ENCODE measurements at places on chromosomes 11 and 22.
A peak's percentile ranks its signal among the peaks of the same experiment; 100 is the strongest.

GRCh38 chr22:37505989-37506388 is 13.2 kb downstream of the CARD10 start:
- no peak for DNase-seq

DNA sequence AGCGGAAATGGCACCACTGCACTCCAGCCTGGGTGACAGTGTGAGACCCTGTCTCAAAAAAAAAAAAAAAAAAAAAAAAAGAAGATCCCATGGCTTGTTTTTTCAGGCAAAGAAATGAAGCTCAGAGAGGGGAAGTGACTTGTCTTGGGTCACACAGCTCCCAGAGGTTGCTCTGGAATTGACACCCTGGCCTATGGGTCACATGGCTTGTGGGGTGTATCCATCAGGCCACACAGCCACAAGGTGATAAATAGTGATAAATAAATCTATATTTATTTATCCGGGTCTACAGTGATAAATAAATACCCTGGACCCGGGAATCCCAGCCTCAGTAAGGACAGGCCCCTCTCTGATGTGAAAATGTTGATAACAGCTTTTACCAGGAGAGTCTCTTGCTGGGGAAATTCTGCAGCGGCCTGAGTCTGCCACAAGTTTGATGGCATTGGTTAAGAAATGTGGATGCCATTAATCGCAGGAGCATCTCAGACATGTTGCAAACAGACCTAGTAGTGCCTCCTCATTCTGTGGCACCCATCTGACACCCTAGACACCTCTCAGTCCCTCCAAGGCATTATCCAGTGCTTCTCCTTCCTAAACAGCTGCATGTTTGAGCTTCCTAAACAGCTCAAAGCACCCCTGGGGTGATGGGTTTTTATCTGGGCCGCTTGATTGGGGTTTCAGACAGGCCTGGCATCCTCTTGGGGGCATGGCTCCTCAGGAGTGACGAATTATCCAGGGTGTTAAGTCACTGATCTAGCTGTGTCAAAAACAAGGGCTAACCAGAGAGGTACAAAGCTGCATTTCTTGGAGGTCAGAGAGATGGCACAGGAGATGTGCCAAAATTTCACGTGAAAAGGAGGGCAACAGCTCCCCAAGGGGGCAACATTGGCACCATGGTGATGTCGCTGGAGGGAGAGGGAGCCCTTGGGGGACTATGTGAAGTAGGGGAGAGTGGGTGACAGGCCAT is 1.9 kb upstream of the EMID1 start:
- DNase-seq = no peak

DNA sequence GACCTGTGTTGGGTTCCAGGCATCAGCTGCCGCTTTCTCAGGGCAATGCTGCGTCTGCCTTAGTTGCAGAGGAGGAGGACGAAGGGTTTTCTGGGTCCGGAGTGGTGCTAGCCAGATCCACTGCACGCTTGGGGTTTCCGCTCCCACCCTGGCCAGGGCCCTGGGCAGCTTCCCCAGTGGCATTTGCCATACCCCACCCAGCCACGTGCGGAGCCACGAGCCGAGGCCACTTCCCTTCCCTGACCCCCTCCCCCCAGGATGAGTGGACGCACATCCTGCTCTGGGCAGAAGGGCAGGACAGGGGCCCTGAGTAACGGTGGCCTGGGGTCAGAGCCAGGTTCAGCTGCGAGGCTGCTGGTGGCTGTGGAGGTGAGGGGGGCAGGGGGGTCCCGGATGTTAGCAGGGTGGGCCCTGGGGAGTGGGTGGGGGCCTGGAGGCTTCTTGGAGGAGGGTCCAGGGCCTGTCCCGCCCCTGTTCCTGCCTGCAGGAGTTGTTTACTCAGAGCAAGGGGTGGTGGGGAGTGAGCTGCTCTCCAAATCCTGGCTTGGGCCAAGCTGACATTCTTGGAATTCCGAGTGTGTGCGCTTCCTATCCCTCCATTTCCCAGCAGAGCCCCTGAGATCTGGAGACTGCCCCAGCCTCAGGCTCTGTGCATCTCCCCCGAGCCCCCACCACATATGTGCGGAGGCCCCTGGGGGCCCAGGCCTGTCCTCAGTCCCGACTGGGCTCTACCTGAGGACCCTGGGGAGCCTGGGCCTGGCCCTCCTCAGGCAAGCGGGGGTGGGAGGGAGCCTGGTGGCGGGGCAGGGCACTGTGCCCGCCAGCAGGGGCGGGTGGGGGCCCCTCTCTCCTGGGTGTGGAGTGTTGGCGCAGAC is 1.4 kb downstream of the TSPAN4 start:
- peak; percentile 88 for DNase-seq

GRCh38 chr11:98137437-98137836 is 883.3 kb upstream of the CNTN5 start:
- DNase-seq = no peak

DNA sequence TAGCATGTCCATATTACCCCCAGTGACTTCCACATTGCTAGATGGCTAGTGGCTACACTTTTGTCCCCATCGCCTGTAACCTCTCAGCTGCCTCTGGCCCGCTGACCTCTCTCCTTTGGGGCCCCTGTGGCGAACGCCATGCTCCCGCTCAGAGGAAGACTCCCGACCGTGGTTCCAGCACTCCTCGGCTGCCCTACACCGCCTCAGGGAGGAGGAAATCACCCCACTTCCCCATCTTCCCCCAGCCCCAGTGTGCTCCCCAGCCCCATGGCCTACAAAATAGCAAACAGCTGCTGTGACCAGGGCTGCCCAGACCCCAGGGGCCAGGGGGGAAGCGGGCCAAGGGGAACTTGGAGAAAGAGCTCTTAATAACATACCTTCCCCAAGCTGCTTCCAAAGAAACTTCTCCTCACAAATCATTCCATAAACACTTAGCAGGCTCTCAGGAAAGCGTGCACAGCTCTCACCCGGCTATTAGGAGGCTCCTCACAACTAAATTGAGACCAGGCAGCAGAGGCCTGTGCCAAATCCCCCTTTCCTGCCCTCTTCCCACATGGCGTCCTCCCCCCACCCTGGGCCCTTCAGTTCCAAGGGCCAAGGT is 63.5 kb upstream of the WNT11 start:
- DNase-seq = no peak

GRCh38 chr11:62142043-62142375 is 18.2 kb downstream of the INCENP start:
- DNase-seq = no peak

- DNase-seq = no peak
Observed at GRCh38 chr11:10397226-10397987, 57.7 kb upstream of the AMPD3 start.

- no peak for DNase-seq
Observed at GRCh38 chr11:83722392-83723119, 436.4 kb upstream of the CCDC90B start.

- no peak for DNase-seq
Observed at GRCh38 chr11:4441515-4441914, 7.6 kb upstream of the OR52K2 start.

- DNase-seq = no peak
Observed at GRCh38 chr11:44880511-44880910, 70.2 kb downstream of the TP53I11 start.

DNA sequence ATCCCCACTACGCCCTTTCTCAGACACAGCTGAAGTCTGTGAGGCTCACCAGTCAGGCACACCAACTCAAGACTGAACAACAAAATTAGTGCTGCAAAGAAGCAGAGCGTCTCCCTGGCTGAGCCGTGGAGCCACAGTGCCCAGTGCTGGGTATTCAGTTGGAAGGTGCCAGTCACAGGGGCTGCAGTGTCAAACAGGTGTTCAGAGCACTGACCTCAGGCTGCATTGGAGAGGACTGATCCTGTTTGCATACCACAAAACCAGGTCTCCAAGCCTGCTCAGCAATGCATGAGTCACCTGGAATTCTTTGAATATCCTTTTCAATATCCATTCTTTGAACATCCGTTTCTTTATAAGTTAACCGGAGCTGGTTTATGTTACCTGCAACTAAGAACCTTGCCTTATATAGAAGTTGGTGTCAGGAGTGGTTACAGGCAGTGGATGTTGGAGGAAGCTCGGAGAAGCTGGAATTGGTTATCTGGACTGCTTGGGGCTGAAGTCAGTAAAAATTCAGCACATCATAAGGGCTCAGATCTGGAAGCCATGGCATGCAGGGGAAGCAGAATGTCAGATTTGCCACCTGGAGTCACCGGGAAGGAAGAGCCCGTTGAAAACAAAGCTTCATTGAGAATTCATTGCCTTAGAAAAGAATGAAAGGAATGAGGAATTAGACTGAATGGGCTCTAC is 30.3 kb downstream of the PDGFB start:
- DNase-seq = no peak

DNA sequence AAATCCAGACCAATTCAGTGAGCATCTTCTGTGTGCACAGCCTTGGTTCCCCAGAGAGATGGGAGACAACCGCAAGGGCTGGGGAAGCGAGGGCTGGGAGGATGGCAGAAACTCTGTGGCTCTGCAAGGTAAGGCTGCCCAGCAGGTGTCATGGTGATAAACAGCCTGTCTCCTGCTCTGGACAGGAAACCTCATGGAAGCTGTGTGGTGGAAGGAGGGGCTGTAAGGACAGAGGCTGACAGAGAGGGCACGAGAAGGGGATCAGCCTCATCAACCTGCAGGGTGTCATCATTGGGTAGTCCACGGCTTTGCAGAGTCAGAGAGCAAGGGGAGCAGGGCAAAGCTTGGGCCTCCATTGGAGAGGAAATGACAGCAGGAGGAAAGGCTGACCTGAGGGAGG is 138.4 kb upstream of the CADM1 start:
- no peak for DNase-seq

DNA sequence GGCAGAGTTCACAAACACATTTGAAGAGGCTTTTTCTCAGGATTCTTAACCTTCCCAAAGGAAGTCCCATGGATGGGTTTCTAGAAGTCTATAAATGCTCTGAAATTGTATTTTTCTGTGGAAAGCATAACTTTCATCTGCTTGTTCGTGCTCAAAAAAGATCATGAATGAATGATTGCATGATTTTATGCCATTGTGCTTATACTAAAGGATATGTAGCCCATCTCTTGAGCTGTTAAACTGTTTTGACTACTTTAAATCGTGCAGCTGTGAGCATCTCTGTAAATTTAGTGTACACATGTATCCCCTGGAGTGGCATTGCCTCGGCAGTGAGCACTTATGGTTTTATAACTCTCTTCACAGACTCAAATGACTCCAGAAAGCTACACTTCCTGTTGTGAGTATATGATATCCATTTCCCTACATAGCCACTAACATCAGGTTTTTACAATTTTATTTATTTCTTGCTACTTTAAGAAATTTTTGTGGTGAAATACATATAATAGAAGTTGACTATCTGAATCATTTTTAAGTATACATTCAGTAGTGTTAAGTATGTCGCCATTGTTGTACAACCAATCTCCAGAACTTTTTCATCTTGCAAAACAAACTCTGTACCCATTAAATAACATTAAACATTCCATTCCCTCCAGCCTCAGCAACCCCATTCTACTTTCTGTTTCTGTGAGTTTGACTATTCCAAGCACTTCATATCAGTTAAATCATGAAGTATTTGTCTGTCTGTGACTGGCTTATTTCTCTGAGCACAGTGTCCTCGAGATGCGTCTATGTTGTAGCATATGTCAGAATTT is 8.0 kb downstream of the NEAT1 start:
- DNase-seq = no peak

GRCh38 chr11:33514079-33514925 is 186.3 kb downstream of the C11orf91 start:
- no peak for DNase-seq

- DNase-seq = no peak
Observed at GRCh38 chr11:69360606-69361005, 66.7 kb downstream of the MYEOV start.

DNA sequence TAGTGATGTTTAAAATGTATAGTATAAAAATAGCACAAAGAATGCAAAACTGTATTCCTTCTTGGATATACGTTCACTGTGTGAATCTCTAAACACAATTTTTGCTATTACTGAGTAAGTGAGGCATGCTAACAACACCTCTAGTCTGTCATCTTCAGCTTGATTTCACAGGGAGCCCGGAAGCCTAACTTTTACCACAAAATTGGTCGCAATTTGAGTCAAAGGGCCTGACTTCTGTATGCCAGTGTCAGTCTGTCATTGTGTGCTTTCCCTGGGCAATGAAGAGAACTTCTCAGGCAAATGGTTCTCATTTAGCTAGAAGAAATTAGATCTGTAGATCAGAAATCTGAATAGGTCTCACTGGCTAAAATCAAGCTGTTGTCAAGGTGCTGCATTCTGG is 1059.5 kb downstream of the FAM181B start:
- DNase-seq = no peak

- no peak for DNase-seq
Observed at GRCh38 chr11:37946155-37946766, 1348.2 kb upstream of the RAG2 start.

DNA sequence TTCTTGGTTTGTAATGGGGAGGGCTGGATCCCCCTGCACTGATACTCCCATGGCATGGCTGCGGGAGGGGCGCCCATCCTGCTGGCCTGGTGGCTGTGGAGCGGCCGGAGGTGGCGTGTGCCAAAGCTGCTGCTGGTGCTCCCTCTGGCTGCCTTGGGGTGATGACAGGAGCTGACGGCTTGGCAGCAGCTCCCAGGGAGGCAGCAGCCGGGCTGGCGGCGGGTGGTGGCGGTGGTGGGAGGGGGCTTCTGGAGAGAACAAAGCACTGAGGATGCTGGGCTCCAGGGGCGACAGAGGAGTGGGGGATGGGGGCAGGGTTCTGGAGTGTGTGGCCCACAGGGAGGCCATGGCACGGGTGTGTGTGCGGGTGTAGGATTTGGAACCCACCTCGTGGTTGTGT is 11.4 kb upstream of the MPPED1 start:
- no peak for DNase-seq

Data from SW 1271 (cell line).